ENCODE measurements at places on chromosomes 2 and 18. TPM values are rescaled to one million over a fixed set of nuclear protein-coding genes. Genes with fewer than 3 reads are reported as not detected.

Gene KLHL41
- total RNA-seq, result under 0.01 TPM

DNA sequence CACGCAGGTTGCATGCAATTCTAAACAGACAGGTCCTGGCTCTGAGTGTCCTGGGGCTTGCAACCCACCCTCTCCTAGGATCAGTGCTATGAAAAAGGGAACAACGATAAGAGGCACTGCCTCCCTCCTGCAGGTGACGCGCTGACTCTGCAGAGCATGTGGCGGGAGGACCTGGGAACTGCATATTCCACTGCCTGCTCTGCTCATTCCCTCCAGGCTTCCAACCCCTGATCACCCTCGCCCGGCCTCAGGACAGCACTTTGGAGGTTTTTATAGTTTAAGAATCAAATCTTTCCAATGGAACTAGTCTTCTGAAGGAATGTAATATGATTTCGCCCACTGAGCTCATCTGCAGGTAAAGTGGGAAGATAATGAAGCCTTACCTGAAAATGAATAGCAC is 8.5 kb downstream of the CHST10 start:
- DNase-seq, result no peak

Gene IL36RN
- 1.9 TPM for total RNA-seq

Gene UPP2
- total RNA-seq, result not detected

- DNase-seq, result no peak
Observed at GRCh38 chr2:143771939-143772338, 642.7 kb downstream of the ARHGAP15 start.

- DNase-seq, result no peak
Observed at GRCh38 chr2:134667081-134667480, 51.7 kb downstream of the TMEM163 start.

Gene SEMA4F
- total RNA-seq, result 5.1 TPM
